ENCODE measurements at places on chromosomes 5 and 9. TPM values are rescaled to one million over a fixed set of nuclear protein-coding genes. Genes with fewer than 3 reads are reported as not detected.

CHSY3 gene
- 51.3 TPM for total RNA-seq

POLK gene
- 19.4 TPM for total RNA-seq

PLAC8L1 gene
- not detected for total RNA-seq

PLGRKT gene
- not detected for total RNA-seq

F2RL1 gene
- 0.53 TPM for total RNA-seq

TOPORS gene
- 5.2 TPM for total RNA-seq

HSDL2 gene
- 18.6 TPM for total RNA-seq

GRCh38 chr9:99796231-99796630 lies 25.5 kb upstream of the NR4A3 start:
- no peak for DNase-seq

- DNase-seq = no peak
Measured at GRCh38 chr9:123065196-123065595, 31.7 kb downstream of the GPR21 start.

DNA sequence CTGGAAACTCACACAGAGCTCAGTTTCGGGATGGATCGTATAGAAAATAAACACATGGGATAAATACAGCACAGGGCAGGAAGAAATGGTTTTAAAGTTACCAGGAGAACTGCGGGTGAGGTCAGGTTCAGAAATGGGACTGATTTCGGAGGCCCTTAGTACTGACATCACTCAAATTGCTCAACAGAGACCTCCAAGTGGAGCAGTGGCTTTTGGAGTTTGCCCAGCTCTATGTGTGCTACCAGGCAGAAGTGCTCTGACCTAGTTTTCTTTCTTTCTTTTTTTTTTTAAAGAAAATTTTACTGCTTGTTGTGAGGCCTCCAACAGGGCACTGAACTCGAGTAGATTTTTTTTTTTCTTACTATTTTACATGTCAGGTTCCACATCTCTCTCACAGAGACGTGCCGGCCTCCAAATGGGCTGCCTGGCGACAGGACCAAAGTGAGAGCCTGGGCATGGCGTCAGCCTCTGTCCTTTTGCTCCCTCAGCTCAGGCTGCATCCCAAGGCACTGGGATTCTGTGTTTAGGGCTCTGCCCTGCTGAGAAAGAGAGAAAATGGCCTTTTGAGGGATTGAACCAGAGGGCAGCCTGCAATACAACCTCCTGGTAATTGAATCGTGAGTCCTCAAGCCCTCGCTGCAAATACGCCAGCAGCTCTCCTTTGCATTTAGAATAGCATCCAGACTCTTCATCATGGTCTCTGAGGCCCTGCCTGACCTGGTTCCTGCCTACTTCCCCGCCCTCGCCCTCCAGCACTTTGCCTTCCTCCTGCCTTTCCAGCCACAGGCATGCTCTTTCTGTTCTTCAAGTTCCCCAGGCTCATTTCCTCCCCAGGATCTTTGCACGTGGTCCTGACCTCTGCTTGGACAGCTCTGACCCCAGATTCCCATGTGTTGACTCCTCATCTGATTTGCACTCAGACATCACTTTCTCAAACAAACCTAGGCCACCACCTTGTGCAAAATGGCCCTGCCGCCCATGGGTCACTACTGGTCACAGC lies 173.5 kb downstream of the FGF1 start:
- DNase-seq = no peak

DNA sequence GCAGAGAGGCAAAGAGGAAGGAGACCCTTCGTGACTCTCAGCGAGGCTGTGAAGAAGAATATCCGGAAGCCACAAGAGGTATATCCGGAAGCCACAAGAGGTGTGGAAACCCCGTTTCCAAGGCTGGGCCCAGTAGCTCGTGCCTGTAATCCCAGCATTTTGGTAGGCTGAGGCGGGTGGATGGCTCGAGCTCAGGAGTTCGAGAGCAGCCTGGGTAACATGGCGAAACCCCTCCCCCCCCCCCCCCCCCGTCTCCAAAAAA lies 612 bp upstream of the BBLN start:
- DNase-seq = no peak

DNA sequence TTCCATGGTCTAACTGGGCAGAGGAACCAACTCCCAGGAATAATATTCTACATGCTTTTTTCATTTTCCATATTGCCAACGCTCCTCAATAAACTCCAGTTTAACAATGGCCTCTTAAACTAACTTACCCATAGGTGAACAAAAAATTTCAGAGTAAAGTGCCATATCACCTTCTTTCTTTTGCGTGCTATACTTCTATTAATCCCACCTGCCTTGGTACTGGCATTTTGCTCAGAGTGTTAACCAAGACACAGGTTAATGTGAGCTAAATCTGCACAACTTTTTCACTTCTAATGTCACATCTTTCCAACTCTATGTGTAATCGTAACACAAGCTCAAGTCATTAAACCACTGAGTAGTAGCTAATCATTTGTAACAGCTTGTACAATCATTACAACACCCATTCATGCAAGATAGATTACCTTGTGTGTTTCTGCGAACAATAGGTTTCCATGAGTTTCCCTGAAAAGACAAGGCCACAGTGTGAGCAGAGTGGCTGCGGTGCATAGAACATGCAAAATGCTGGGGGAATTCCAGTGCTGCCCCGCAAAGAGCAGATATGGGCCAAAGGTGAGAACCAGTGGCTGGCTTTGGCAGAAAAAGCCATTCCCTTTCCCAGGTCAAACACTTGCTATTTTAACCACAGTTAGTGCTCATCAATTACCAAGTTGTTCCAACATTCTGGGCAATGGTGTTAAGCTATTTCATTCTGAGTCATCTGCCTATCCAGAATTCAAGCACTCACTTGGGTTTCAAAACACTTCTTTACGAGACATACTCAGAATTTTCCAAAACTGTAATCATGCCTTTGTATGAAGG lies 42.8 kb downstream of the TIMD4 start:
- DNase-seq = no peak

GRCh38 chr9:128792134-128792533 lies 5.1 kb downstream of the TBC1D13 start:
- DNase-seq = no peak

GRCh38 chr5:156148301-156148700 lies 178.7 kb upstream of the SGCD start:
- DNase-seq = no peak

- DNase-seq = no peak
Measured at GRCh38 chr5:95080030-95080429, 204.9 kb downstream of the MCTP1 start.

DNA sequence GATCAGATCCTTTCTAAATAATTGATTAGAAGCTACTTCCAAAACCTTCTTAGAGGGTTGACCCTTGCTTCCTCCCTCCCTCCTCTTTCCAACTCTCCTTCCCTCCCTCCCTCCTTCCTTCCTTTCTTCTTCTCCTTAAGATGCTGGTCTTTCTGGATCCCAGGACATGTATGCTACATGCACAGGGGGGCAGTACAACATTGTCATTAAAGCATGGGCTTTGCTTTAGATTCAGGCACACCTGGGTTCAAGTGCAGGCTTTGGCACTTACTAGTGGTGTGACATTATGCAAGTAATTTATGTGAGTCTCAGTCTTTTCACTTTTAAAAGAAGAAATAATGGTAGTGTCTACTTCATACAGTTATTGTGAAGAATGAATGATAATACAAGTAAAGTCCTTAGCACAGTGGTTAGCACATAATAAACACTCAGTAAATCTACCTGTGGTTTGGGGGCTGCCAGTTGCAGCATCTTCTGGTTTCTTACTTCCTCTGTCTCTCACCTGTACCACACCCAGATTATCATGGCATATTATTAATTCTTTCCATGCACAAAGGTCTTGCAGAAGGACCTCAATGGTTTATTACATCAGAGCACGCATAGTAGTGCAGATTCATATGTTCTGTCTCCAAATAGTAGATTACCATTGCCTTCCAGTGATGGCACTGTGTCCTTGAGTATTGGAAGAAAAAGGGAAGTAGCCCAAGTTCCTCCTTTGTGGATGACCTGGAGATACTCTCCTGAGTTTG lies 154.1 kb downstream of the ARHGAP26 start:
- no peak for DNase-seq

DNA sequence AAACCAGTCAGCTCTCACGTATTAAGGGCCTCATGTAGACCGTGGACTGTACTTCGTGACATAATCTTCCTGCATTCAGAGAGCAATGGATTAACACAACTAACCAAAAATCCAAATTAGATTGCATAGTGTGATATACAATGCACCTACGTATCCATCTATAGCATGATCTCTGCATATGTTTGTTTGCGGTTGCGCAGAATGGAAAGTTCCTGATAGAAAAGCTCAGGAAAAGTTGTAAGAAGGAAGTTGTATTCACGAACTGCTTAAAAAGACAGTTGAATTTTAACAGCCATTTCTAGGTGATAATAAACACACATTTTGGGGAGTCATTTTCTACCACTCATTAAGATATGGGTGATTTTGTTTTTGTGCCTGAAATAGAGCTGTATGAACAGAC lies 869.0 kb downstream of the TLE4 start:
- DNase-seq = no peak

DNA sequence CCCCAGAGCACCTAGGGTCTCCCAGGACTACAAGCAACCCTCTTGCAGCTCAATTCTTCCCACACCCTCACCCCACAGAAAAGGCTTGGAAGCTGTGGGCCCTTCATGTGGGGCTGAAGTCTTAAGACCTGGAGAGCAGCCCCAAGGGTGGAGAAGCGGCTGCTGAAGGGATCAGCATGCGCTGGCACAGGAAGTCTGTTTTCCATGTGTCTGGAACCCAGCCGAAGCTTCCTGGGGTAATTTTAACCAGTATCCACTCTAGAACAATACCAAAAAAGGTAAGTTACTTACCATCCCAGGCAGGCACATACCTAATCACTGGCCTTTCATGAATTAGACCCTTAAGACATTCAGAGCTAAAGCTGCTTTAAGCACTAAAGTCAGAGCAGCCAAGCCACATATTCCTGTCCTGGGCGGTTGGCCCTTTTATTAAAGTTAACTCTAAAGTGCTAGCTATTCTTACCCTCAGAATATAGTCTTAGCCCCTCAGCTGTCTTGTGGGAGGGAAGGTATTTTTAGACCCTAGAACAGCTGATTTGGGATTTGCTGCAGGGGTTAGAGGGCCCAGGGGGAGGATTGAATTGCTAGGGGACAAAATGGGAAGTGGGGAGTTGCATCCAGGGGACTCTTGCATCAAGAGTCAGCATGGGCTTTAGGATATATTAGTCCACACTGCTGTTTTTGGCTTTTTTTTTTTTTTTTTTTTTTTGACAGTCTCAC lies 6.9 kb downstream of the IL17B start:
- DNase-seq = no peak

GRCh38 chr5:99061299-99061698 lies 132.5 kb upstream of the CHD1 start:
- no peak for DNase-seq

DNA sequence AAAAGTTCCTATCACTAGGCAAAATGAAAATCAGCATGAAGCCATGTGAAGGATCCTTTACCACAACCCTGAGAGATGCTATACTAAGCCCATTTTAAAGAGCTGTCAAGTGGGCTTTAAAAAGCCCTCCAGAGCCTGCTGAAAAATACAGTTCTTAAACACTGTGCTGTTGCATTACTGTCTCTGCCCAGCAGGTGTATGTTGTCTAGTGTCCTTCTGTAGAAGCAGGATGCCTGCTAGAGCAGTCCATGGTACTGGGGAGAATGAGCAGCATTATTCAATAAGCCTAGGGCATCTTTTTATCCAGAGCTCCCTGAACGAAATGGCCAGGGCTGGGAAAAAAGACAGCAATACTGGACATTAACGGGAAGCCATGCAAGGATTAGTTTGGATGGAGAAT lies 126.2 kb upstream of the PLCXD3 start:
- no peak for DNase-seq

GRCh38 chr5:131932235-131932634 lies 13.2 kb downstream of the MEIKIN start:
- DNase-seq = no peak

DNA sequence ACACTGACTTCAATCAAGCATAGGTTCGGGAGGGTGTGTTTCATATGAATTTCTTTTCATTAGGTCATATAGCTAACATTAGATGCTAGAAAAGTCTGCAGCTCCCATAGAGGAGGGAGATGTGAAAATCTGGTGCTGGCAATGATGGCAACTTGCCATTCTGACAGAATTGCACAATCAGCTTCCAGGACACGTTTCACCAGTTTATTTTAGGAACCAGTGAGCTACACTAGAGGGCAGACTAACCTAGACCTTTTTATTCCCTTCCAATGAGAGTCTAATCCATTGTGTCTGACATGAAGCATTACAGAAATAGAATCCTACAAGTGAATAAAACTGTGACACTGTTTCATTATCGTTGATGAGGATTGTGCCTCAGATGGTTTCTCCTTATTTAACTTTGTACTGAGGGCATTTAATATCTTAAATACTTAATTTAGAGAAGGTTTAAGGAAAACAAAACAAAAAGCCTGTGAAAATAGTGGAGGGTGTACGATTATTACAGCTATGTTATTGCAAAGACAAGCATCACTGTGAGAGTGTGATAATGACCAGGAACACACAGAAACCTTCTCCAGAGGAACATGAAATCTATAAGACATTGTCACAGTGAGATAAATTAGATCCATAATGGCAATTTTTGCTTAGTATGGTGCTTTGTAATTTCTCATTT lies 363.3 kb upstream of the RPS23 start:
- no peak for DNase-seq
